Right cardiac atrium (tissue), 5 donors: ENCODE measurements at places on chromosomes 3 and 15.

DNA sequence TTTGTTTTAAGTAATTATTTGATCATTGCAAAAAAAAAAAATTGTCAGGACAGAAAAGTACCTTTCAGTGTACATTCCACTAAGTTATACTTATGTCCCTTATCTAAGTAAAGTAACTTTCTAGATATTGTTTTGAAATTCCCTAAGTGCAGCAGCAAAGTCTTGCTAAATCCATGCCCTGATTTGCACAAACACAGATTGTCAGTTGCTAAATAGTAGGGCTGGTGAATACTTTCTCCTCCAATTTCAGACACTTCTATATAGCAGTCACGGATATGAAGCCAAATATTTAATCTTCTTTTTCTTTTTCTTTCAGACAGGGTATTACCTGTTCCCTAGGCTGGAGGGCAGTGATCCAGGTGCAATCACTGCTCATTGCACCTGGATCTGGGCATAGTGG lies 12.9 kb downstream of the LRRC2 start:
- no peak for DNase-seq

- no peak for DNase-seq
Observed at GRCh38 chr3:16801223-16801622, 83.5 kb upstream of the PLCL2 start.

- DNase-seq, result peak; percentile 56
Observed at GRCh38 chr3:188468662-188469061, 314.7 kb downstream of the LPP start.

GRCh38 chr3:175668300-175668699 lies 809.2 kb downstream of the NAALADL2 start:
- no peak for DNase-seq

GRCh38 chr3:13950042-13950441 lies 70.2 kb upstream of the WNT7A start:
- DNase-seq, result no peak

GRCh38 chr3:125556314-125556713 lies 36.3 kb upstream of the SNX4 start:
- no peak for DNase-seq

- no peak for DNase-seq
Observed at GRCh38 chr3:70020906-70021660, 21.6 kb downstream of the SAMMSON start.

- no peak for DNase-seq
Observed at GRCh38 chr15:70250208-70251201, 152.8 kb upstream of the TLE3 start.

GRCh38 chr3:15665510-15666150 lies 64.1 kb downstream of the BTD start:
- no peak for DNase-seq

DNA sequence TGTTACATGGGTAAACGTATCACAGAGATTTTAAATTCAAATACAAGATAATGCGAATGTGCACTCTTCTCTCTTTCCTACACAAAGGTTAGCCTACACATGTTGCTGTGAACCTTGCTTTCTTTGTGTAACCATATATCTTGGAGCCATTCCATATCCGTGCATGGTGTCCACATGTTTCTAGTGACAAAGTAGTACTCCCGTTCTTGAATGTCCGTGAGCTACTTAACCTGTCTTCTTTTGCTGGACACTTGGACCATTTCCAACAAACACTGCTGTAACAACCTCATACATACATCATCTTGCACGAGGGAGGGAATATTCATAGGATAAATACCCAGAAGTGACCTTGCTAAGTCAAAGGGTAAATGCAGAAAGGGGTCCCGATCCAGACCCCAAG lies 75.0 kb downstream of the STRIT1 start:
- no peak for DNase-seq

GRCh38 chr15:77059786-77060361 lies 11.0 kb downstream of the TSPAN3 start:
- no peak for DNase-seq

GRCh38 chr15:91224755-91225380 lies 124.8 kb downstream of the SV2B start:
- no peak for DNase-seq

- DNase-seq, result no peak
Observed at GRCh38 chr3:69294014-69294766, 91.7 kb downstream of the FRMD4B start.

- no peak for DNase-seq
Observed at GRCh38 chr3:119601154-119601553, 3.5 kb downstream of the PLA1A start.

- no peak for DNase-seq
Observed at GRCh38 chr3:178714925-178715832, 178.9 kb downstream of the KCNMB2 start.

DNA sequence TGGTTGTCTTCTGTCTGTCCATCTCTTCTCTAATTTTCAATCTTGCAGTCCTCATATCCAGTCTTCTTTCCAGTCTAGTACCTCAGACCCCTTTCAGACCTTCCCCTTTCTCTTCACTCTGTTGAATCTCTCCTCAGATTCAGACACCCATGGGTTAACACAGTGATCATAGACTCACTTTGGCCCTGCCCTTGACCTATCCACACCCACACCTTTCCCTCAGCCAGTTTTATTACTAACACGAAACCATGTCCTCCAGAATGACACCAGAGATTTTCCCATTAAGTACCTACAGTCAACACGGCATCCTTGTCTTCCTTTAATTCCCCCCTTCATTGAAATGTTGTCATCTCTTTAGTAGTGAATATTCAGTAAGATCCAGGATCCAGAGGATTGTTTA lies 74.5 kb upstream of the UBE2E2 start:
- no peak for DNase-seq

- peak; percentile 42 for DNase-seq
Observed at GRCh38 chr3:46849686-46850467, 13.4 kb downstream of the MYL3 start.

GRCh38 chr3:69490235-69490634 lies 104.3 kb upstream of the FRMD4B start:
- no peak for DNase-seq

DNA sequence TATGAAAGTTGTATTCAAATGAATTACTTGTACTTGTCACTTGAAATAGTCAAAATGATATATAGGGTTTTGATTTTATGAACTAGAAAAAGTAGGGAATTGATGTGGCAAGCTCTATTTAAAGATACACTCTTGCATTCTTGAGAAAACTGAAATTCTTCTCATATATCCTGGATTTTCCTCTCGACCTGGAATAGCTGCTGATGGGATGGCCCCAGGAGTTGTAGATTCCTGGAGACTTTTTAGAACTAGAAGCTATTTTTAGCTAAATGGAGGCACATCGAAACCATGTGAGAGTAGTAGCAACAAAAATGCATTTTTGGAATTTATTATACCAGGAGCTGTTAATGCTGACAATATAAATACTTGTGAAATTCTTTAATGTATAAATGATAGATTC lies 125.9 kb downstream of the LEKR1 start:
- no peak for DNase-seq

- DNase-seq, result peak; percentile 95
Observed at GRCh38 chr15:99454941-99455788, 110.6 kb upstream of the MEF2A start.

DNA sequence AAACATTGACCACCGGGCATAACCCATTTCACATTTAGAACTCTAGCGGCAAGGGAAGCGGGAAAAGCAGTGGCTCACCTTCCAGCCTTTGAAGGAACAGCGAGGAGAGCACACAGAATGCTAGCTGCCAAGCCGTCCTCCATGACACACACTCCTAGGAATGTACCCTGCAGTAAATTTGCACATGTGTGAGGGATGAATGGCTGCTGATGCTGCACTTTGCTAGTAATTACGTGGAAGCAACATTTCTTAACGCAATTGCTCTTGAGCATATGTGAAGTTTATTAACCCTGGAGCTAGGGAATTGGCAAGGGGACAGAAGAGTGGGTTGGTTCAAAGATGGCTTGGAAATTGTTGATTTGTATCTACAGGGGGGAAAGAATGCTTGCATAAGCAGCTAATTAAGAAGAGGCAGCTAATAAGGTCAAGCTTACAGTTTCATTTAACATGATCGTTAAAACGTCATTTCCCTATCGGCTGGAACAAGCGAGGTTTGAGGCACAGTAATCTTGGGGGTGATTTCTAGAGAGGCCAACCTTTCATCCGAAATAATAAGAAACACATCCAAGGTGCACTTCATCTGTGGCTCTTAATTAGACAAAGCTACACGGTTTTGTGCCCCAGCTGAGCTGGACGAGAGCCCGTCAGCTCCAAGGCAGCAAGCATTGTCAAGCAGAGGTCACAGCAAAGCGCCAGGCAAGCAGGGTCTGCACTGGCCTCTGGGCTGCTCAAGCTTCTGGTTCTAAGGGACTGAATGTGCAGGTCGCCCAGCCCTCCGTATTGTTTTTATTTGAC lies 123.4 kb downstream of the CHSY1 start:
- DNase-seq, result no peak

GRCh38 chr3:160977773-160978172 lies 127.4 kb downstream of the B3GALNT1 start:
- DNase-seq, result no peak

- DNase-seq, result no peak
Observed at GRCh38 chr3:25572336-25572735, 92.4 kb downstream of the TOP2B start.

DNA sequence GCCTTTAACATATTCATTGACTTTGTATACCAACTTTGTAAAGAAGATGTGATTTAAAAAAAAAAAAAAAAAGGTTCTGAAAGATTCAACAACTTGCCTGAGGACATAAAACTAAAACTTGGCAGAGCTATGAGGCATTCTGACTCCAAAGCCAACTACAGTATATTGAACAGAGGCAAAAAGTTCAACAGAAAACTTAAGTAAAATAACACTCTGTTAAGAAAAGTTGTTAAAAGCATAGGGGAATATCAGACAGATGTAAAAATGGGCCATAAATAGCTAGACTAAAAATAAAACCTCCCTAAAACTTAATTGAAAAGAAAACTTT lies 23.4 kb downstream of the GOLIM4 start:
- no peak for DNase-seq

DNA sequence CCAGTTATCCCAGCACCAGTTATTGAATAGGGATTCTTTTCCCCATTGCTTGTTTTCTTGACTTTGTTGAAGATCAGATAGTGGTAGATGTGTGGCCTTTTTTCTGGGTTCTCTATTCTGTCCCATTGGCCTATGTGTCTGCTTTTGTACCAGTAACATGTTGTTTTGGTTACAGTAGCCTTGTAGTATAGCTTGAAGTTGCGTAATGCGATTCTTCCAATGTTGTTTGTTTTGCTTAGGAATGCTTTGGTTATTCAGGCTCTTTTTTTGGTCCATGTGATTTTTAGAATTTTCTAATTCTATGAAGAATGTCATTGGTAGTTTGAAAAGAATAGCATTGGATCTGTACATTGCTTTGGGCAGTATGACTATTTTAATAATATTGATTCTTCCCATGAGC lies 94.3 kb upstream of the CHMP2B start:
- DNase-seq, result no peak

DNA sequence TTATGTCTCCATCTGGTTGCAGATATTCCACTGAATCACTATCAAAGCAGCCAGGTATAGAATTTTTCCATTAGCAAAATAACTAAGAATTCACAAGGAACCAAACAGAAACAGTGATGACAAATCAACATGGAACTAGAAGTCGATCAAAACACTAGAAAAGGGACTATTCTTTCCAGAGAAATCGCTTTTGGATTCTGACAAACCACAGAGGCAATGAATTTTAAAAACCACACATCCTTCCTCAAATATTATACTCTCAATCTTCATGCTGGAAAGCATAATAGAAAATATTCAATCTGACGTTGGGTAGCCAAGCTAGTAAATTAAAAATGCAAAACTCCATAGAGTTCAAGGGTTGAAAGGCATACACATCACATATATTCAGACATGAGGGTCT lies 93.2 kb upstream of the PPIB start:
- DNase-seq, result no peak

GRCh38 chr3:153219146-153219545 lies 57.1 kb downstream of the RAP2B start:
- no peak for DNase-seq

DNA sequence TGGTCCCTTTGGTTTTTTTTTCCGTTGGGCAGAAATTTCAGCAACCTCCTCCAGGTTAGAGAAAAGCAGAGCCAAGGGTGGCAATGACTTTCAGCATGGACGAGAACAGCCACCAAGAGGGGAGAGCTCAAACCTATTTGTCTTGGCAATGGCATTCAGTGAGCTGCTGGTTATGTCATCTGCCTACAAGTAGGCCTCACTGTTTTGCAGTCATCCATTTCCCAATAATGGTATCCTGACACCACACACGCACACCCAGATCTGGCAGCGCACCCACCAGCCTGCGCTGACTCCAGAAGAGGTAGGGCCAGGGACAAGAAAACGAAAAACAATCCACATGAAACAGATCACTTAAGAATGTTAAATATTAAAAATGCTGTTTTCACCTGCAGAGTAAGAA lies 92.3 kb downstream of the MAGI1 start:
- peak; percentile 65 for DNase-seq
